ENCODE measurements at places on chromosomes 7 and 10. TPM values are rescaled to one million over a fixed set of nuclear protein-coding genes. Genes with fewer than 3 reads are reported as not detected.

DNA sequence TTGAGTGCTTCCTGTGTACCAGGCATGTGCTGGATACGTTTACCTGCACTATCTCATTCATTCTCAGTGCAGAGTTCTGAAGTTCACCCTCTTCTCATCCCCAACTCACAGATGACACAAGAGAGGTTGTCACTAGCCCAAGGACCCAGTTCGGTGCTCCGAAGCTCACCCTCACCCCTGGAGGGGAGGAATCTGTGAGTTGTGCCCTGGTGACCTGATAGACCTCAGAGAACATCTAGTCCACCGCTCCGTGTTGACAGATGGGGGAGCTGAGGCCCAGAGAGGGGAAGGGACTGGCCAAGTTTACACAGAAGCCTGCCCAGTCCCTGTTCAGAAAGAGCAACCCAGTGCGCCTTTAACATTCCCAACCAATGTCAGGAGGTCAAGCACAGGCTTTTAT lies 44.8 kb upstream of the EMX2 start:
- peaks cover 1% of the 10 kb centered on the region for H3K27me3 ChIP-seq
- no peaks in the 10 kb centered on the region for H3K36me3 ChIP-seq
- H3K4me1 ChIP-seq: no peaks in the 10 kb centered on the region
- no peak overlapping the region for H3K4me3 ChIP-seq
- H3K27ac ChIP-seq: no peak overlapping the region
- no peak for DNase-seq

- no peaks in the 10 kb centered on the region for H3K27me3 ChIP-seq
- H3K4me3 ChIP-seq: no peak overlapping the region
- no peak for DNase-seq
- H3K4me1 ChIP-seq: no peaks in the 10 kb centered on the region
- H3K36me3 ChIP-seq: no peaks in the 10 kb centered on the region
Measured at GRCh38 chr7:40757109-40757508, 622.3 kb downstream of the SUGCT start.

- H3K36me3 ChIP-seq: no peaks in the 10 kb centered on the region
- H3K27ac ChIP-seq: no peak overlapping the region
- peaks cover 31% of the 10 kb centered on the region for H3K4me1 ChIP-seq
Measured at GRCh38 chr10:3400348-3400747, 227.8 kb upstream of the PITRM1 start.

DNA sequence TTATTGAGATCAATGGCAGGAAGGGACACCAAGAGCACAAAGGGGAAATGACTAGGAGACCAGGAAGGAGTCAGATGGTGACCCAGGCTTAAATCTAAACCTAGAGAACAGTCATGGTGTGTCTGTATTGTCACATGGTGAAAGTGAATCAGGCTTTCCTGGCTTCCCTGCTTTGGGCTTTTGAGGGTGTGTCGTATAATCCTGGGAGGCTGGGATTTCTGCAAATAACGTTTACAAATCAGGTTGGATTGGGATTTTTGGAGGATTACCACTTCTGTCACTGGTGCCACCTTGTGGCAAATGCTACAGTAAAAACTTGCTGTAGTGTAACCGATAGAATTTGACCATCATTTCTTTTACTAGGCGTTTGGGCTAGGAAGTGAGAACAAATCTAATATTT lies 502.6 kb downstream of the NRG3 start:
- no peaks in the 10 kb centered on the region for H3K27me3 ChIP-seq
- no peaks in the 10 kb centered on the region for H3K4me1 ChIP-seq
- no peak overlapping the region for H3K27ac ChIP-seq
- peak; percentile 42 for DNase-seq

DNA sequence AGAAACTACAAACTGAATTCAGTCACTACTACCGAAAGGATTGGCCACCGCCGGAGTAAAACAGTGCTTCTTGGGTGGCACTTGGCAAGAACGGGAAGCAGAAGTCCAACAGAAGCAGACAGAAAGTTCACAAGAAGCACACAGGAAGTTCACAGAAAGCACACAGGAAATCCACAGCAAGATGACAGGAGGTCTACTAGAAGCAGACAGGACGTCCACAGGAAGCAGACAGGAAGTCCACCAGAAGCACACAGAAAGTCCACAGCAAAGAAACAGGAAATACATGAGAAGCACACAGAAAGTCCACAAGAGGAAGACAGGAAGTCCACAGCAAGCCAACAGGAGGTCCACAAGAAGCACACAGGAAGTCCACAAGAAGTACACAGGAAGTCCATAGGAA lies 399.2 kb upstream of the AUTS2 start:
- no peaks in the 10 kb centered on the region for H3K36me3 ChIP-seq
- H3K4me1 ChIP-seq: no peaks in the 10 kb centered on the region
- no peak overlapping the region for H3K4me3 ChIP-seq
- no peak overlapping the region for H3K27ac ChIP-seq
- no peaks in the 10 kb centered on the region for H3K27me3 ChIP-seq

GRCh38 chr10:86070278-86070677 lies 296.3 kb downstream of the GRID1 start:
- H3K27me3 ChIP-seq: no peaks in the 10 kb centered on the region
- H3K4me1 ChIP-seq: no peaks in the 10 kb centered on the region
- H3K36me3 ChIP-seq: no peaks in the 10 kb centered on the region
- H3K4me3 ChIP-seq: no peak overlapping the region
- no peak overlapping the region for H3K27ac ChIP-seq

- H3K27me3 ChIP-seq: no peaks in the 10 kb centered on the region
- no peaks in the 10 kb centered on the region for H3K36me3 ChIP-seq
- H3K27ac ChIP-seq: no peak overlapping the region
- no peak overlapping the region for H3K4me3 ChIP-seq
- H3K4me1 ChIP-seq: peaks cover 9% of the 10 kb centered on the region
- DNase-seq: no peak
Measured at GRCh38 chr10:124047427-124048152, 45.8 kb downstream of the CHST15 start.

KNDC1 gene
- total RNA-seq: 21.0 TPM

HMX2 gene
- total RNA-seq: not detected

OR2A7 gene
- 6.5 TPM for total RNA-seq

DKK1 gene
- 9.2 TPM for total RNA-seq

PRKG1 gene
- 24.9 TPM for total RNA-seq

KAT6B gene
- total RNA-seq: 161 TPM

Data from lung (tissue), 17 donors.